Activated gamma-delta T cell treated with anti-CD3 and anti-CD28 coated beads, Interleukin-2, amount 50 U/mL, for 16 hours (primary cell): ENCODE measurements at places on chromosomes 4 and X.

DNA sequence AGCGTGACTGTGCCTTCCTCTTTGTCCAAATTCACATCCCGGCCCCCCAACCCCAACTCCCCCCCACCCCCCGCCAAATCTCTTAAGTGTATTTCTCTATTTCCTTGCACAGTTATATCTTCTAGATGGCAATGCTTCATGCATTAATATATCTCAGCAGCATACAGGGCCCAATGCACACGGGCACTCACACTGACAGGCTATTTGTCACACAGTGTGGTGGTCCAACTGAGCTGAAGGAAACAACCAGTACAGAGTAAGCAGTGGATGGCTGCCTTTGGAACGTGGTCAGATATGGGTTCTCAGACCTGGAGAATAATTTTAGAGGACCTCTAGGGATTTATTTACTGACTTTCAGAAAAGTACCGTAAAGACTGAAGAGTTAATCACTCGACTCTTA is 681 bp downstream of the EXOC1 start:
- no peak for DNase-seq

- DNase-seq: no peak
Measured at GRCh38 chr4:177444911-177445736, 2.9 kb upstream of the AGA start.

- no peak for DNase-seq
Measured at GRCh38 chrX:24498181-24498580, 33.1 kb downstream of the PDK3 start.

DNA sequence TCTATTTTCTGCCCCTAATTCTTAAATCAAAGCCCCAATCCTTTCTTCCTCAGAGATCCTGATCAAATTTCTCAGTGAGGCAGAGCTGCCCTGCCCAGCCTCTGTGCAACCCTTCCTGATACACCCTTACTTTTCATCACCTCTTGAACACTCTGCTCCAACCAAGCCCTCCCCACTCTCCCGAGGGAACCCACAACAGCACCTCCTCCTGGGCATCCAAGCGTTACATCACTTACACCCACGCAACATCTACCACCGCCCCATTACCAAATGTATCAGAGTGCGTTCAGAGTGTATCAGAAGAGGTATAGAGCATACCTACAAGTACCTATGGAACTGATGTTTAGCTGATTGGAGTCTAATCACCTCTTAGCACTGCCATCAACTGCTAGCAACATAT is 186.5 kb downstream of the RAP1GDS1 start:
- no peak for DNase-seq
